ENCODE measurements at places on chromosomes 12 and 14. TPM values are rescaled to one million over a fixed set of nuclear protein-coding genes. Genes with fewer than 3 reads are reported as not detected.

- DNase-seq = no peak
Measured at GRCh38 chr12:13941258-13942249, 39.8 kb downstream of the GRIN2B start.

DNA sequence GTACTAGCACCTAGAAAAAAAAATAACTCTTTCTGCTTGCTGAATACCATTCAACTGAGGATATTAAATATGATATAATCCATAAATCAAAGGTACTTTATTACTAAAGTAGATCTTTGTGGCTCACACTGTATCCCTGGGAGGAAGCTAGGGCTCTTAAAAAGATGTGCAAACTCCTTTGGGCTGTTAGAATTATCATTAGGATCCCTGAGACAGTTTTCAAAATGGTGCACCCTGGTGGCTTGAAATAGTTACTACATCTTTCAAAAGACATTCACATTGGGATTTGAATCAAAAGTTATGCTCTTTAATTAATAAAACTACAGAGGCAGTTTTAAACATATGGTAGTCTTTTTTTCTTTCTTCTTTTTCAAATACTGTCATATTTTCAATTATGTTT, 228.5 kb upstream of the G2E3 start:
- no peak for DNase-seq

- peak; percentile 78 for DNase-seq
Measured at GRCh38 chr14:75981426-75982265, at the start of gene TGFB3. TSS of gene TGFB3 (minus strand) at chr14:75981995. CDS start at chr14:75980893, 1,102 bp downstream.

- no peak for DNase-seq
Measured at GRCh38 chr12:120614848-120615247, 25.6 kb upstream of the CABP1 start.

DNA sequence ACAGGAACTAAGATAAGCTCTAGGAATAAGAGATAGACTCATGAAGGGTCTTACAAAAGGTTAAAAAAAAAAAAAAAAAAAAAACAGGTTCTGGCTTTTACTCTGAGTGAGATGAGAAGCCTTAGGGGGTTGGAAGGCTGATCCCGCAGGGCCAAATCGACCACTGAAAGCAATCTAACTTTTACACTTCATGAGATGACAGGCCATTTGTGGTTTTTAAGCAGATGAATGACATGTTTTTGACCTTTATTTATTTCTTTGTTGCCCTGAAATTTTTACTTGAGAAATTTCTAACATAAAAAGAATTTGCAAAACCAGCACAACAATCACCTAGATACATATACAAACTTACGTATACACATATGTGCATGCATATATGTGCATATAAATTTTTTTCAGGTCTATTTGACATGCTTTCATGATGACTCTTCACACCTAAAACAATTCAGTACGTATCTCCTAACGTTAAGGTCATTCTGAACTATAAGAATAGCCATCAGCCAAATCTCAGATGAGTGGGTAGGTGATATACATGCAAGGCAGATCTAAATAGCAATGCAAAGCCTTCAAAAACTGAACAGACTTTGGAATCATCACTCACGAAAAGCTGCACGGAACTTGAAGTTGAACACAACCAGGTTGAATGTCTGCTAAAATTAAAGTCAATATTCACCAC, 87.0 kb downstream of the R3HDM2 start:
- no peak for DNase-seq

- no peak for DNase-seq
Measured at GRCh38 chr12:128571906-128572810, 251.6 kb downstream of the SLC15A4 start.

DNA sequence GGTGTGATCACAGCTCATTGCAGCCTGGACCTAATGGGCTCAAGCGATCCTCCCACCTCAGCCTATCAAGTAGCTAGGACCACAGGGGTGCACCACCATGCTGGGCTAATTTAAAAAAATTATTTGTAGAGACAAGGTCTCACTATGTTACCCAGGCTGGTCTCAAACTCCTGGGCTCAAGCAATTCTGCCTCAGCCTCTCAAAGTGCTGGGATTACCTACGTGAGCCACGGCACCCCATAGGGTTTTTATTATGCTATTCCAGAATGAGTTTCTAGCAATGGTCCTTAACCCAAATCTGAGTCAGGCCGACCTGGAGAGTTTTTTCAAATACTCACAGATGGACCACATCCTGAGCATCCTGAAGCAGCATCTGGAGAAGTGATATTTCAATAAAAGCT, 159.8 kb downstream of the CPNE8 start:
- DNase-seq = no peak

GRCh38 chr14:89721956-89722355, 232.6 kb downstream of the EFCAB11 start:
- DNase-seq = no peak

GRCh38 chr12:25364529-25365339, 114.0 kb upstream of the KRAS start:
- DNase-seq = no peak

OR6C2 gene
- total RNA-seq = not detected
